ENCODE measurements at places on chromosomes 6 and 20. TPM values are rescaled to one million over a fixed set of nuclear protein-coding genes. Genes with fewer than 3 reads are reported as not detected.
A peak's percentile ranks its signal among the peaks of the same experiment; 100 is the strongest.

- H3K4me1 ChIP-seq = peaks cover 4% of the 10 kb centered on the region
- no peaks in the 10 kb centered on the region for H3K27me3 ChIP-seq
- DNase-seq = no peak
- no peak overlapping the region for H3K27ac ChIP-seq
These were observed 129.0 kb downstream of the KIF16B start for GRCh38 chr20:16444057-16444777.

DNA sequence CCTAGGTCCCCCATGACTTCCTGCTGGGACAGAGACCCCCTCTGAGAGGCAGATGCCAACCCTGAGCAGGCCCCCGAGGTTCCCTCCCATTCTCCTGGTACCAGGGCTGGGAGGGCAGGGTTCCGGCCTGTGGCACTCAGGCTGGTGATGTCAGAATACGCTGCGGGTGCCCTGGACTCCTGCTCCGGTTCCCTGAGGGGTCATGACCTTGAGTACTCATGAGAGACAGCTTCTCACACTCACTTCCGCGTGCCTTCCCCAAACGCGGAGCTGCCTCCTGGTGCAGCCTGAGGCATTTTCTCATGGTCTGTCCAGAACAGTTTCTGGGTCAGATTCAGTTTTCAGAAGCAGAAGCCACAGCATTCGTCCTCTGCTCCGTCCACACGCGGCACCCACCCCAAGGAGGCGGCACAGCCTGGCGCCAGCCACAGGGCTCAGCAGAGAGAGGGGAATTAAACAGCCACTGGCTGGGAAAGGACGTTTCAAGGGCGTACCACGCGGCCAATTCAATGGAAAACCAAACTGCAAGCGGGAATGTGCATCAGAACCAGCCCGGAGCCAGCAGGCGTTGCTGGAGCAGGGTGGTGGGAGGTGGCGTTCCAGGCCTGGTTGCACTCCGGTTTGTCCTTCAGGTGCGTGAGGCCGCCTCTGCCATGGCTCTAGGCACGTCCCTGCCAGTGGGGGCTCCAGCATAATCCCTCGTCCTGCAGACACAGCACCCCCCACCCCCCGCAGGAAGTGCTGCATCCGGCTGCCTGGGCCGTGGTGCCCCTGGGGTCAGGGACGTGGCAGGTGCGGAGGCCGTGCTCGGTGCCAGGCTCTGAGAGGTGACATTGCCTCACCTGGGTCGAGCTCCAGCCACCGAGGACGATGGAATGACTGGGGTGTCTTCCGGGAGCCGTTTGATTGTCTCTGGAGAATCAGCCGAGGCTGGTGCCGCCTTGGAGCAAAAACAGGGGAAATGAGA is 58.3 kb upstream of the BHLHE23 start:
- H3K27ac ChIP-seq = no peak overlapping the region
- no peaks in the 10 kb centered on the region for H3K36me3 ChIP-seq
- peaks cover 8% of the 10 kb centered on the region for H3K4me1 ChIP-seq
- DNase-seq = no peak
- H3K27me3 ChIP-seq = peaks cover 51% of the 10 kb centered on the region
- H3K4me3 ChIP-seq = no peak overlapping the region

DNA sequence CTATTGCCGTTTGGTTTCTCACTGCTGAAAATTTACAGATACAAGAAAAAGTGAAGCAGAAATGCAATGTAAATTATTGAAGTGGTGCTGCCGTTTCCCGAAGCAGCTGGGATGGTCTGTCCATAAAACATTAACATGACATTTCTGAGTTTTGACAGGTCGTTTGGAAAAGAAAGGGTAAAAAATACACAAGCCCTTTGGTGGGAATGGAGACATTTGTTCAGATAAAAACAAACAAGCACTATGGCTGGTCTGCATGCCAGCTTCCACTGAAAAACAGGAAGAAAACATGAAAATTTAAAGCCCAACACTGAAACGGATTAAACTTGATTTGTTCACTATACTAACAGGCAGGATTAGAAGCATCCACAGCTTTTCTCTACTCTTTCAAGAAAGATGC is 155.2 kb downstream of the FRK start:
- H3K27me3 ChIP-seq = no peaks in the 10 kb centered on the region
- no peak overlapping the region for H3K27ac ChIP-seq
- no peaks in the 10 kb centered on the region for H3K4me1 ChIP-seq
- no peaks in the 10 kb centered on the region for H3K36me3 ChIP-seq
- DNase-seq = no peak

DNA sequence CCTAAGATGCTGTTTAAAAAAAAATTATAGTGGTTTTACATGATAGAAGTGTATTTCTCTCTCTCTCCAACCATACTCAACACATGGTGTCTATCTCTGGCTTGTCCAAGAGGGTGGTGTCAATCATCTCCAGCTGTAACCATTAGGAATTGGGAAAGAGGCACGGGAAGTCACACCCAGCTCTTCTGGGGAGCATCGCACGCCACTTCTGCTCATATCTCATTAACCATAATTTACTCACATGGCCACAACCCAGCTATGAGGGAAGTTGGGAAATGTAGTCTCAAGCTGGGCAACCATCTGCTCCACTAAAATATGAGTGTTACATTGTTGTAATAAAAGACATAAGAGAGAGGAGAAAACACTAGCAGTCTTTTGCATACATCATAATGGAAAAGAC is 30.4 kb upstream of the TSHZ2 start:
- H3K27me3 ChIP-seq = no peaks in the 10 kb centered on the region
- H3K4me1 ChIP-seq = no peaks in the 10 kb centered on the region
- DNase-seq = no peak

DNA sequence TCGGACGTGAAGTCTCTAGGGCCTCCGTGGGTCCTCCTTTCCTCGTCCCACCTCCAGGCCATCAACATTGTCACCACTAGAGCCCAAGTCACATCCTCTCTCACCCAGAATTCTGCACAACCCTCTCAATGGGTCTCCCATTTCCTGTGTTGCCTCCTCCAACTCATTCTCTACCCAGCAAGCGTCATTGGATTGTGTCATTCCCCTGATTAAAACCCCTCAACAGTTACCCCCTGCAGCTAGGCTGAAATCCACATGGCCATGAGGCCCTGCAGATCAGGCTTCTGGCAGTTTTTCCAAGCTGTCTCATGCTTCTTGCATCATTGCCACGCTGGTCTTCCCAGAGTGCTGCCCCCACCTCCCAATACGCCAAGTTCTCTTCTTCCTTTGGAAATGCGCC is 12.9 kb upstream of the FAM210B start:
- H3K27ac ChIP-seq = no peak overlapping the region
- H3K36me3 ChIP-seq = no peaks in the 10 kb centered on the region
- H3K4me3 ChIP-seq = no peak overlapping the region
- no peaks in the 10 kb centered on the region for H3K4me1 ChIP-seq
- no peaks in the 10 kb centered on the region for H3K27me3 ChIP-seq

DNA sequence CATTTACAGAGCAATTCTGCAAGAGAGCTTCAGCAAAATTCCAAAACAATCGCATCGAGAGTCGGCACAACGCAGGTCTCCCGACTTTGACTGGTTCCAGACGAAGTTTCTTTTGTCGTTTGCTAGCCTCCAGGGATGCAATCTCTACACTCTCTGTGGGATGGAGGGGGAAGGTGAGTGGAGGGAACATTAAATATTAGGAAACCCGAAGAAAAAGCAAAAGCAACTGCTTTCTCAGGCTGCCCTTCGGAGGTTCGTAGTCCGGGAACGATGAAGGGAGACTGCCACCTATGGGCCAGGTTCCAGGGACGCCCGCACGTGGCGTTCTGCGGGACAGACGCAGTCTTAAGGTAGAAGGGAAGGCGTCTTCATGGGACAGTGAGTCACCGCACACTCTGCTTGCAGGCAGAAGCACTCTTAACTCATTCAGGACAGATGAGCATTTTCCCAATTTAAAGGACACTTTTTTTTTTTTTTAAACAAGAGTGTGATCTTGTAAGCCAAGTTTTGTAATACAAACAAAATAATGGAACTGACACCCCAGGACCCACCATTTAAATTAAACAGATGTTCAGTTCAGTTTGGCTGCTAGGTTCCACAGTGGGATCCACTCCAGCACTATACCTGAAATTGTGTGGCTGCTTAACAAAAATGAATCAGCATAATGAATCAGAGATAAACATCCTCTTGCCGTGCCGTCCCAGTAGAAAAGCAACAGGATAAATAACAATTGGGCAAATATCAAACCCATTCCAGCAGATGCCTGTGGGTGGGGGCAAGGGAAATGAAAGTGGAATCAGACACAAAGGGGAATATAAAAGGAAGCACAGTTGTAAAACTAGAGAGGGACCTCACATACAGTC is 65.8 kb upstream of the ARMC2 start:
- peak overlapping the region; percentile 36 for H3K4me3 ChIP-seq
- H3K27ac ChIP-seq = peak overlapping the region; percentile 33
- peak; percentile 82 for DNase-seq
- H3K4me1 ChIP-seq = no peaks in the 10 kb centered on the region

The GTSF1L gene
- polyA plus RNA-seq = not detected

The HCRTR2 gene
- polyA plus RNA-seq = not detected

Measured in heart right ventricle (tissue), 16 donors.